H9 (cell line): ENCODE measurements at places on chromosomes 16 and 17.
A peak's percentile ranks its signal among the peaks of the same experiment; 100 is the strongest.

GRCh38 chr16:10662212-10662611 lies 32.5 kb downstream of the TEKT5 start:
- DNase-seq, result no peak

DNA sequence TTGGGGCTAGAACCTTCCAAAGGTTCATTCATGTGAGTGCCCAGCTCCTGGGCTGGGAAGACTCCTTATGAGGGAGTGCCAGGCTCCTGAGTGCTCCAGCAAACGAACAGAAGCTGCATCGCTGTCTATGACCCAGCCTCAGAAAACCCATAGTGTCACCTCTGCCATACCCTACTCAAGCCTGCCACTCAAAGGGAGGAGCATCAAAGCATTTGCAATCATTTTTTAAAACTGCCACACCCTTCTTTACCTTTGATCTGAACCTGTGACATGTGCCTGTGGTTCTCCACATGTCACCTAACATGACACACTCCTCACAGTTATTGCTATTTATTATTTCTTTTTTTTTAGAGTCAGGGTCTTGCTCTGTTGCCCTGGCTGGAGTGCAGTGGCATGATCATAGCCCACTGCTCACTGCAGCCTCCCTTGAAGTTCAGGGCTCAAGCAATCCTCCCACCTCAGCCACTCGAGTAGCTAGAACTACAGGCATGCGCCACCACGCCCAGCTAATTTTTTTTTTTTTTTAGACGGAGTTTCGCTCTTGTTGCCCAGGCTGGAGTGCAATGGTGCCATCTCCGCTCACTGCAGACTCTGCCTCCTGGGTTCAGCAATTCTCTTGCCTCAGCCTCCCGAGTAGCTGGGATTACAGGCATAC lies 7.3 kb upstream of the KDM8 start:
- DNase-seq, result no peak

DNA sequence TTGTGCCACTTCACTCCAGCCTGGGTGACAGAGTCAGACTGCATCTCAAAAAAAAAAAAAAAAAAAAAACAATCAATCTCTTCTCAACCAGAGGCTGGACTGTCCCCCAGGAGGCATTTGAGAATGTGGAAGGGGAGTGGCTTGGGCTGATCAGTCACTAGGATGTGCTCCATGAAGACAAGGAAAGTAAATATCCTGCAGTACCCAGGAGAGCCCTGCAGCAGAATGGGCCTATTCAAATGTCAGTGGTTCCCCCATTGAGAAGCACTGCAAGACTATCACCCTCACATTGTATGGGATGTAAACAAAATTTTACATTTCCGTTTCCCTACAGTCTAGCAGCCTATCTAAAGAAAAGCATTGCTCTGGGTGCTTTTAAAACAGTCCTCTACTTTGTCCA lies 70.3 kb downstream of the DNAH9 start:
- DNase-seq, result peak; percentile 76

GRCh38 chr17:42456223-42457106 lies 2.2 kb upstream of the ATP6V0A1 start:
- DNase-seq, result no peak

DNA sequence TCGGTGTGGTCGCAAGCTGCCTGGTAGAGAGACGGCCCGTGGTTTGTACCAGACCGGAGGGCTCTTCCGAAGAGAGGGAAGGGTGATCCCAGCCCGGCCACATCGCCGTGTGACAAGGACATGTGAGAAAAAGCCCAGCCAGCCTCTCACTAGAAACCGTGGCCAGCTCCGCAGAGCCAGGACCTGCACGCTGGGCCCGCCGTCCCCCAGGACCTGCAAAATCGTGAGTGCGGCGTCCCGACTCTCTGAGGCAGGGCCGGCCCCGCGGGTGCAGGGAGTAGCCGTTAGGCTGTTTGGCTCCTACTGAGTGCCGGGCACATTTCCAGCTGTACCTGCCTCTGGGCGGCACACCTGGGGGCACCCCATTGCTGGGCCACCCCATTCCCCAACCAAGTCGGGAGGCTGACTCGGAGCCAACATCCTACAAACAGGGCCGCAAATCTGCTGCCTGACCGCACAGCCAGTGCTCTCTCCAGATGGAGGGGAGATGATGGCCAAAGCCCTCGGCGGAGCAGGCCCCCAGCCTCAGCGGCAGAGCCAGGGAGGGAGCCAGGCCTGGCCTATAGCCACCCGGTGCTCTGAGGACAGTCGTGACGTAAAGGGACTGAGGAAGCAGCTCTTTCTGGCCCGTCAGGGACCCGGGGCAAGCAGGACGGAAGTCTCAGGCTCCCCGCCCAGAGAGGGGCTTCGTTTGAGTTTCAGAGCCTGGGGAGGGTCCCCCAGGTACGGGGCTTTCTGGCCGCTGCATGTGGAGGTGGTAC lies 33.6 kb upstream of the PABPN1L start:
- no peak for DNase-seq

DNA sequence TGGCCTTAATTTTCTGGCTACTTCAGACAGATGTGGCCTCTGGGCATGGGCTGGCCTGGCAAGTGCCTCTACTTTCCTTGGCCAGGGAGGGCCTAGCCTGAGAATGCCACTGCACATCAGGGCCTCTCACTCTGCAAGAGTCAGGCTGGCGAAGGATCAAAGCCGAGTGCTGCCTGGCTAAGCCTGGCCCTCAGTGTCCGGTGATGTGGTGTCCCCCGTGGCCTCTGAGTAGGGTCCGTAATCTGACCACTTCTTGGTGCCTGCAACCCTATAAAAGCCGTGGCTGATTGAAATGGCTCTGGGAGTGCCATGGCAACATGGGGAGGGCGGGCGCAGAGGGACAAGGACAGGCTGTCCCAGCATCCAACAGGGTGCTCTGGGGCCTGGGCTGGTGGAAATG lies 30.2 kb downstream of the TBX4 start:
- peak; percentile 23 for DNase-seq

DNA sequence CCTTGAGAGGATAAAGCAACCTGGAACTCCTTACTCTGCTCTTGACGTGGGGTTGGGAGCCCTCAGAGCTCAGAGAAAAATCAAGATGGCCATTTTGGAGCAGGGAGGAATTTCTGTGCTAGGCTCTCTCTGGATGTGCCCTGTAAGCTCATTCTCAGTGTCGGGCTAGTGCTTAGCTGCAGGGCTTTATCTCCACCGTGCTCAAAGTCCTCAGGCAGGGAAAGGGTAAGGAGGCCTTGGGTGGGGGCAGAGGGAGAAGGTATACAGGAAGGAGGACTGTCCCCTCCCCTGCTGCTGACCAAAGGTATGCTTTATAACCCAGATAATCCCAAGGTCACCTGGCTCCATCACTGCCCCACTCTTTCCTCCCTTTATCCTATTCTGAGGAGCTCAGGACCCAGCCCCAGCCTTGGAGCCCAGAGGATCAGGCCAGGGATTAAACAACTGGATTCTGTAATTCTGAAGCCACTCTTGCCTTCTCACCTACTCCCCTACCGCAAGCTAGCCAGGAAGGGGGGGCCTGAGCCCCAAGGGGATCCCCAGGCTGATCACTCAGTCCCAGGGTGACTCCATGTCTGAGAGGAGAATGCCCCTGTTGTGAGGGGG lies 1.1 kb downstream of the DHRS11 start:
- no peak for DNase-seq

GRCh38 chr16:49754495-49755312 lies 101.2 kb downstream of the ZNF423 start:
- DNase-seq, result peak; percentile 65

- DNase-seq, result no peak
Measured at GRCh38 chr16:15415511-15415985, 18.8 kb upstream of the BMERB1 start.

GRCh38 chr17:879546-880442 lies 97.6 kb downstream of the MRM3 start:
- peak; percentile 99 for DNase-seq

- no peak for DNase-seq
Measured at GRCh38 chr16:74795104-74795503, 20.5 kb upstream of the FA2H start.

- DNase-seq, result no peak
Measured at GRCh38 chr16:88585927-88586581, 15.9 kb downstream of the ZC3H18 start.

DNA sequence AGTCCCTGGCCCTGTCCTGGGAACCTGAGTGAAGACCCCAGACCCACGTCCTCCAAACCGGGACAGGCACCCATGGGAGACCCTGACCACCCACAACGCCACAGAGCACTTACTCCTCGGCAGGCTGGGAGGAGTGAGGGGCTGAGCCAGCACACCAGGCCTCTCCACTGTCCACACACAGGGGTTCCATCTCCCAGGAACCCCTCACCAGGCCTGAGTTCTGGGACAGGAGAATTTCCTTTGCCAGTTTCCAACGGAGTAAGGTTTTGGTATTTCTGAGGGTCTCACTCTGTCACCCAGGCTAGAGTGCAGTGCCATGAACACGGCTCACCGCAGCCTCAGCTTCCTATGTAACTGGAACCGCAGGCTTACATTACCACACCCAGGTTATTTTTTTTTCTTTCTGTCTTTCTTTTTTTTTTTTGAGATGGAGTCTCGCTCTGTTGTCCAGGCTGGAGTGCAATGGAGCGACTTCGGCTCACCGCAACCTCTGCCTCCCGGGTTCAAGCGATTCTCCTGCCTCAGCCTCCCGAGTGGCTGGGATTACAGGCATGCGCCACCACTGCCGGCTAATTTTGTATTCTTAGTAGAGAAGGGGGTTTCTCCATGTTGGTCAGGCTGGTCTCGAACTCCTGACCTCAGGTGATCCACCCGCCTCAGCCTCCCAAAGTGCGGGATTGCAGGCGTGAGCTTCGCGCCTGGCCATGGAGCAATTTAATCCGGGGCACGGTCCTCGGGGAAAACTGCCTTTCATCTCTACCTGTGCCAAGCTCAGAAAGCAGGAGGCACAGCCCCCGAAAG lies 1.6 kb downstream of the PGAP6 start:
- DNase-seq, result no peak

DNA sequence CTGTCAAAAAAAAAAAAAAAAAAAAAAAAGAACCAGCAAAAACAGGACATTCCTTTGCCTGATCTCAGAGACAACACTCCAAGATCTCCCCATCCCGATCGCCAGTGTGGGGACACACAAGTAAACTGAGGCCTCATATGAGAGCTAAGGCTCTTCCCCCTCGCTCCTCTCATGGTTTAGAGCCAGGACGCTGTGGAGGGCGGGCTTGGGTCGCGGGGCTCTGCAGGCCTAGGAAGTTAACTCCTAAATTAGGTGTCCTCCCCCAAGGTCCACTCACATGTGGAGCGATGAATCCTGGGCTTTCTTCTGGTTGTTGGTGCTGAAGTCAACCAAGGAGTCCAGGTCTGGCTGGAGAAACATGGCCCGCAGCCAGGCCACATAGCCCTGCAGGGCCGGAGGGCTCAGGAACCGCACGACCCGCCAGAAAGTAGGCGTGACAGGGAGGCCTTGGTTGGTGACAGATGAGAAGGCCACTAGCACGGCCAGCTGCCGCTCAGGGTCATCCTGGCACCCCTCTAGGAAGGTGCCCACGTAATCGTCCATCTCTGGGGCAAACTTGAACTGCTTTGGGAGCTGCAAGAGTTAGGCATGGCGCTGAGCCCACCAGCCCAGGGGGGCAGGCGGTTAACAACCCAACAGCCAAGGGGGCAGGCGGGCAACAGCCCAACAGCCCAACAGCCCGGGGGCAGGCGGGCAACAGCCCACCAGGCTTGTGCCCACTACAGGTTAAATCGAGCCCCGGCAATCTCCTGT lies 5.2 kb downstream of the MYBBP1A start:
- no peak for DNase-seq

DNA sequence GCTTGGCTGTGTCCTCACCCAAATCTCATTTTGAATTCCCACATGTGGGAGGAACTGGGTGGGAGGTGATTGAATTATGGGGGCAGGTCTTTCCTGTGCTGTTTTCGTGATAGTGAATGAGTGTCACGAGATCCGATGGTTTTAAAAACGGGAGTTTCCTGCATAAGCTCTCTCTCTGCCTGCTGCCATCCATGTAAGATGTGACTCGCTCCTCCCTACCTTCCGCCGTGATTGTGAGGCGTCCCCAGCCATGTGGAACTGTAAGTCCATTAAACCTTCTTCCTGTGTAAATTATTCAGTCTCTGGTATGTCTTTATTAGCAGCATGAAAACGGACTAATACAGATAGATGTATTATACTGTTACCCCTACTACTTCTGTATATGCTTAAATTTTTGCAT lies 3.6 kb downstream of the SPATA33 start:
- DNase-seq, result no peak

- DNase-seq, result no peak
Measured at GRCh38 chr17:81838753-81839255, 4.0 kb upstream of the PPP1R27 start.

GRCh38 chr16:69204172-69204571 lies 17.2 kb downstream of the SNTB2 start:
- DNase-seq, result no peak

GRCh38 chr17:34579017-34579946 lies at the start of gene TMEM132E:
Gene TMEM132E, plus strand, starts transcription at chr17:34579582. Its CDS starts 1,495 bp downstream, at chr17:34581077.
- peak; percentile 71 for DNase-seq

DNA sequence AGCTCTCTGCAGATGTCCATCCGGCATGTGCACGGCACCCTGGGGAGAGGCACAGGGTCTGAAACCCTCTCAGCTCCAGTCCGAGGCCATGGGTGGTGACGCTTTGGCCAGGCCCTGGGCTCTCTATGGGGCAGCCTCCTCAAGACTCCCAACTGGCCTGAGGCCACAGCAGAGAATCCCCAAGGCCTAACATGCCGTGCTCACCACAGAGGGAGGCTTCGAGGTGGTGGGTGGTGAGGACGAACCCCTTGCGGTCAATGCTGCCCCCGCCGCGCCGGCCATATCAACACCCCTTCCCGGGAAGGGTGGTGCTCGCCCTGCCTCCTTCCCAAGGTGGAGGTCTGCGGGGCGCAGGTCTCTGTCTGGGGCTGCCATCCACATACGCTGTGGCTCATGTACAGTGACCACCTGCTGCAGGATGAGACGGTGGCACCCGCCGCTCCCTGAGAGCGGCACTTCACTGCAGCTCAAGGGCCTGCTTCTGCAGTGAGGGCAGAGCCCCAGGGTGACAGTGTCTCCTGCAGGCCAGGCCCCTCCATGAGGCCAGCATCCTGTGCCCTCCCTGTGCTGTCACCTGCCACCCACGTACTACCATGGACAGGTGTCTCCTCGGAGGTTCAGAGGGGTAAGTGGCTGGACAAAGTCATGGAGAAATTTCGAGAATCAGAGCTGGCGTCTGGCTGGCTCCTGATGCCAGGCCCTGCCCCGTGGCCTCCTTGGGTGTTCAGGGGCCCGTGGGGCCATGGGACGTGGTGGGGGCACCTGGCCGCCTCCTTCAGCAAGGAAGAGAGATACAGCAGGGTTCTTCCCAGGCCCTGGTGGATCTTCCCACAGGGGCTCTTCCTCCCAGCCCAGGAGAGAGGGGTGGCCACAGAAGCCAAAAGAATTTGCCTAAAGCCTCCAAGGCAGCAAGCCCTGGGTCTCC lies 54.6 kb upstream of the ACSF3 start:
- no peak for DNase-seq

GRCh38 chr17:49436174-49436573 lies 21.5 kb upstream of the PHB1 start:
- DNase-seq, result no peak

DNA sequence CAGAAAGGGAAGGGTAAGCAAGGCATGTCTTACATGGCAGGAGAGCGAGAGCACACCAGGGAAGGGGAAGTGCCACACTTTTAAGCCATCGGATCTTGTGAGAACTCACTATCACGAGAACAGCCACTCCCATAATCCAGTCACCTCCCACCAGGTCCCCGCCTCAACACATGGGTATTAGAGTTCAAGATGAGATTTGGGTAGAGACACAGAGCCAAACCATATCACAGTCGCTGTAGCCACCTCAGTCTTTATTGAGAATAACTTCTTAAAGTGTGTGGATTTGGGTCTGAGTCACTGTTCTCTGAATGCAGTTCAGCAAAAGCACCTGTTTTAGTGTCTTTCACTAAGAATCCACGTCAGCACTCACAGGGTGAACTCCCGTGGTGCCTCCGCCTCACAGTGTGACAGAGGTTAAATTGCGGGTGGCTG lies 195.2 kb upstream of the CHMP6 start:
- DNase-seq, result no peak
